ENCODE measurements at places on chromosomes 3 and 15.

DNA sequence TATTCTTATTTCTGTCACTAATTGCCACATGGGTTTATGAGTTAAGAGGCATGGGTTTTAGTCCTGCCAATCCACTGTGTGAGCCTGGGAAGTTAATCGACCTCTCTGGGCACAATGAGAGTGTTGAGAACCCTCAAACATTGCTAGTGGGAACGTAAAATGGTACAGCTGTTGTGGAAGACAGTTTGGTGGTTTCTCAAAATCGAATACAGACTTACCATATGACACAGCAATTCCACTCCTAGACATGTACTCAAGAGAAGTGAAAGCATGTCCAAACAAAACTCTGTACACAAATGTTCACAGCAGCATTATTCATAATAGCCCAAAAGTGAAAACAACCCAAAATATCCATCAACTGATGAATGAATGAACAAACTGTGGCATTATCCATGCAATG, 5.7 kb upstream of the GNB5 start:
- no peak for DNase-seq

DNA sequence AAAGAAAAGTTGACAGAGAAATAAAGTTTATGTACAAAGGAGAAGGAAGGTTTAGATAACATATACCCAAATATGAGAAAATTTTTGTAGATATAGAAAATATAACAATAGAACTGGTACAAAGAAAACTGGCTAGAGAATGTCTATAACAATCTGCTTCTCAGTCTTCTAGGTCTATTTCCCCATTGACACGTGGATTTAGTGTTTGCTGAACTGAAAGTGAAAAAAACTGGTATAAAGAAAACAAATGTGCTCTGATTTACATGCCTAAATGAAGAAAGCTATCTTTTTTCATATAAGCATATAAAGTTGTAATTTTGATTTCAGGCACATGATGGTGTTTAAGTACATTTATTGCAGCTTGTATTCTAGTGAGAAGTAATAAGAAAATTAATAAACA, 9.8 kb downstream of the KCNMB2 start:
- no peak for DNase-seq

DNA sequence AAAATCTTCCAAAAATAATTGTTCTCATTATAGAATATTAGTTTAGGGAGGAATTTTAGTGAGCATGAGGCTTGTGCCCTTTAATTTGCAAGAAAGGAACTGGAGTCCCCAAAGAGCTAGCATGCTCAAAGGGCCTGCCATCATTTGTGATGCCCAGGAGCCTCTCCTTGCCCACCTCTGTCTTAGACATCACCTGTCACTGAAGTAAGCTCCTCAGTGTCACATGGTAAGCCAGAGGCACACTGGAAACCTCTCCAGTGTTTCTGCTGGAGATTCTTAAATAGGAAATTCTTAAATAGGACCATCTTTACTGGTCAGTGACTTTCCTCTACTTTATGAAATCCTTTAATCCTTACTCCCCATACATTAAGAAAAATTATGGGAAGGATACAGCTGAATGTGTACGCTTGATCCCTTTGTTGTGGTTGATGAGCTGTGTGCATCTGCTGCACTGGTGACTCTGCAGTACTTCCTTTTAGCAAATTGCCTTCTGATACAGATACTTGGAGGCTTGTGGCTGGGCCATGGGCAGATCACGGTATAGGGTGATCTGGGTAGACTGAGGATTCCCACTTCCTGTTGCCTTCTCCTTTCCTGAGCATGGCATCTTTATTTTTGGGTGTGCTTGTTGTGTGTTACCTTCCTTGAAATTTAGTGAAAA, 197.4 kb downstream of the KLHL25 start:
- no peak for DNase-seq

DNA sequence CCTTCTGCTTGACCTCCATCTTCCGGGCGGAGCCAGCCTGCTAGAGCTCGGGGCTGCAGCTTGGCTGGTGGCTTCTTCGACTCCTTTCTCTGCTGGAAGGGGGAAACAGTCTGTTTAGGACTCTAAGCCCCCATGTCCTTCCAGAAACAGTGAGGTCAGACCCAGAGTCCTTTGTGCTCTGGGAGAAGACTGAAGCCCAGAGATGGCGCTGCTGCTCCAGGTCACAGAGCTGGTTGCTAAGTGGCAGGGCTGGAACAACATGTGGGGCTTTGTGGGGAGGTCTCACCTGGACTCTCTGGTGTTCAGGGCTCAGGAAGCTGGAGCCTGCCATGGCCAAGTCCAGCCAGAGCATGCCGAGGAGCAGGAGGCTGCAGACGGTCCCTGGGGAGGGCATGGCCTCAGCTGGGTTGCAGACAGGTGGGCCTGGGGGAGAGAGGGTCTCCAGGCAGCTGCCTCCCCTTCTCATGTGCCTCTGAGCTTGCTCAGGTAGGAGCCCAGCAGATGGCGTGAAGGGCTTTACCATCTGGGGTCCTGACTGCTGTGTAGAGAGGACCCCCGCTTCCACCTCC, 2.9 kb downstream of the GHRL start:
- no peak for DNase-seq

DNA sequence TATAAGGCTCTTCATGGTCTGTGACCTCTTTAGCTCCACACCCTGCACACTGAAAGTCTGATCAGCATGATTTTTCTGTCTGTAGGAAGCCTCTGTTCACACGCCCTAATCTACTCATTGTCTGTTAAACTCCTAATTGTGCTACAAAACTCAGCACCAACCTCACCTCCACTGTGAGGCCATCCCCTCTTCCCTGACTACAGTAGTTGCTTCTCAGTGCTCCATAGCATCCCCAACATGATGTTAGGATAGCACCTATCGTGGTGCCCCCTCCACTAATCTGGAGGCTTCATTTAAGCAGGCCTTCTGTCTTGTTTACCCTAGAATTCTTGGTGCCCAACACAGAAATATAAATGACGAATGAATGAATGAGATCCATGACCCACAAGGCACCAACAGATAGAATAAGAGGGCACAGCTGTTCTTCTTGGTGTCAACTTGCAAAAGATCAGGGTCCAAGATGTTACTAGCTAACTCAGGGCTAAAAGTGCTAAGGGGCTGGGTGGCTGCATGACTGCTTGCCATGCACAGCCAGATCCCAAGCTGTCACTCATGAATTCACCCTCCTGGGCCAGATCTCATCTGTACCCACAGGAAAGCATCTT, 55.2 kb upstream of the HEG1 start:
- DNase-seq, result no peak

GRCh38 chr3:29822071-29822470, 541.2 kb downstream of the RBMS3 start:
- DNase-seq, result no peak
